ENCODE measurements at places on chromosomes 16 and 17.
A peak's percentile ranks its signal among the peaks of the same experiment; 100 is the strongest.

DNA sequence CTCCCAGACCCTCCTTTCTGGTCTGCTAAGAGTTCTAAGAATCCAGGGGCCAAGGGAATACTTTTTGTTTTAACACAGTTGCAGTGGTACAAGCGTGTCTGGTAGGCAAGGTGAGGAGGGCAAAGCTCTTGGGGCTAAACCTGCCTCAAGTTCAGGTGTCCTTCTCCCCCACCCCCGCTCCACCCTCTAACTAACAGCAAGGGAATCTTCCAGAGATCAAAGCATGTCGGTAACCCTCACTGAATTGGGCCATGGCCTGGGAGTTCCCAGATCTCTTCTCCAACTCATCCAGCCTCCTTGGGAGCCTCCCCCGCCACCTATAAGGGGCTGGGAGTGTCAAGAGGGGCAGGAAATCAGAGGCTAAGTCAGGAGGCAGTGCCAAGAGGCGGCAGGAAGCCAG lies 55.7 kb upstream of the TAC4 start:
- no peak for DNase-seq

- no peak for DNase-seq
Measured at GRCh38 chr16:26026709-26027450, 335.1 kb downstream of the HS3ST4 start.

DNA sequence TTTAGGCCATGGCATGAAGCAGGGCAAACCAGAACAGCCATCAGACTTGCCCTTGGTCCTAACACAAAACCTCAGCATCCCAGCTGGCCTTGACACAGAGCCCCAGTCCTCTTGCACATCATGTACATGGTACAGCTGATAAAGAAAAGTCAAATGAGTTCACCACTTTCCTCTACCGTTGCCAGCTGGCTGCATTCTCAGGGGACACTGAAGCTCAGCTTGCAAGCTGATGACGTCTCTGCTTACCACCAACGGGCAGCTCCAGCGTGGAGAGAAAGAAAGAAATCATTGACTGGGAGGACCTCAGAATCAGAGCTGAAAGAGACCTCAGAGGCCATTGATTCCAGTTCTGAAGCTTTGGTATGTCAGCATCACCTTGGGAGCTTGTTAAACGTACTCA lies 80.7 kb upstream of the CES5A start:
- DNase-seq, result peak; percentile 47

DNA sequence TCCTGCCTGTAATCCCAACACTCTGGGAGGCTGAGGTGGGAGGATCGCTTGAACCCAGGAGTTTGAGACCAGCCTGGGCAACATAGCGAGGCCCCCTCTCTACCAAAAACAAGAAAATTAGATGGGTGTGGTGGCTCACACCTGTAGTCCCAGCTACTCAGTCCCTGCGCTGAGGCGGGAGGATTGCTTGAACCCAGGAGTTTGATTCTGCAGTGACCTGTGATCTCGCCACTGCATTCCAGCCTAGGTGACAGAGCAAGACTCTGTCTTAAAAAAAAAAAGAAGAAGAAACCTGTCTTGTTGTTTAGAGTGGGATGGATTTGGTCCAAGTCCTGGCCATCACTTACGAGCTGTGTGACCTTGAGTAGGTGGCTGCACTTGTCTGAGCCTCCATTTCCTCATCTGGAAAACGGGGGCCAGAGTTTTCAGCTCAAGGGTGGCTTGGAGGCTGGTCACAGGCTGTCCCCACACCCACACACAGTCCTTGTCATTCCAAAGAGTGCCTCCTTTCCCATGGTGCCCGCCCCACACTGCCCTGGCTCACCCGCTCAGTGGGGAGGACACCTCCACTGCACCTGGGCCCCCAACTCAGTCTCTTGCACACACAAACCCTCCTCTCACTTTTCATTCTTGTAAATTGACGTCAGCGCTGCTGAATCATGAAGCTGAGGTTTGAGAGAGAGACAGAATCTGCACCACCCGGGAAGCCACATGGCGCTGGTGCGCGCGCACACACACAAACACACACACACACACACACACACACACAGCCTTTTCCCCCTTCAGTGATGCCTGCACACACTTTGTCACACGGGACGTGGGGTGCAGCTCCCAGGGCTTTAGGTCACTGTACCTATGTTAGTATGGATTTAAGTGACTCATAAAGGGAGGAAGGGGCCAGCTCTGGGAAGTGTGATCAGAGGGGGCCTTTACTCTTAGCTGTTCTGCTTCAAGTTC lies 4.2 kb downstream of the SOCS1 start:
- no peak for DNase-seq

DNA sequence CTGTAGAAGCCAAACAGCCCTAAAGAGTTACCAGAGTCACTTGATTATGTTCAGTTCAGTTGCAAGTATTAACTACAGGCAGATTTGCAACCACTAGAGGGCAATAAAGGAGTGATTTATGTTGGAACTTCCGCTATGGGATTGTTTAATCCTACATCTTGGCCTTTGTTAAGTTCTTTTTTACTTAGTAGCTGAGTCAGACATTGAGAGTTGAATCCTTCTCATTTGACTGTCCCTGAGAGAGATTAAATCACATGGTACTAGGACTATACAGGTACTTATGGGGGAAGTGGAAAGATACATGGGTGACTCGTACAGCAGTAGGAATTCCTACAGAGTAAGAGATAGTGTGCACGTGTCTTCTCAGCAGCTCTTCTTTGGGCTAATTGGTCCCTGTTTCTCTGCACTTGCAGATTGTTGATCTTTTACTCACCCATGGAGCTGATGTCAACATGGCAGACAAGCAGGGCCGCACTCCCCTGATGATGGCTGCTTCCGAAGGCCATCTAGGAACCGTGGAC lies 40.3 kb downstream of the CYB561 start:
- no peak for DNase-seq

GRCh38 chr16:70788668-70789594 lies 12.0 kb downstream of the VAC14 start:
- peak; percentile 77 for DNase-seq

GRCh38 chr17:34886831-34887230 lies 74.4 kb downstream of the CCT6B start:
- DNase-seq, result no peak

GRCh38 chr16:86355951-86356350 lies 154.4 kb upstream of the FOXF1 start:
- DNase-seq, result no peak

GRCh38 chr17:79916991-79917901 lies 78.0 kb upstream of the CBX4 start:
- DNase-seq, result no peak

GRCh38 chr16:20344611-20345010 lies 7.9 kb downstream of the UMOD start:
- DNase-seq, result no peak

DNA sequence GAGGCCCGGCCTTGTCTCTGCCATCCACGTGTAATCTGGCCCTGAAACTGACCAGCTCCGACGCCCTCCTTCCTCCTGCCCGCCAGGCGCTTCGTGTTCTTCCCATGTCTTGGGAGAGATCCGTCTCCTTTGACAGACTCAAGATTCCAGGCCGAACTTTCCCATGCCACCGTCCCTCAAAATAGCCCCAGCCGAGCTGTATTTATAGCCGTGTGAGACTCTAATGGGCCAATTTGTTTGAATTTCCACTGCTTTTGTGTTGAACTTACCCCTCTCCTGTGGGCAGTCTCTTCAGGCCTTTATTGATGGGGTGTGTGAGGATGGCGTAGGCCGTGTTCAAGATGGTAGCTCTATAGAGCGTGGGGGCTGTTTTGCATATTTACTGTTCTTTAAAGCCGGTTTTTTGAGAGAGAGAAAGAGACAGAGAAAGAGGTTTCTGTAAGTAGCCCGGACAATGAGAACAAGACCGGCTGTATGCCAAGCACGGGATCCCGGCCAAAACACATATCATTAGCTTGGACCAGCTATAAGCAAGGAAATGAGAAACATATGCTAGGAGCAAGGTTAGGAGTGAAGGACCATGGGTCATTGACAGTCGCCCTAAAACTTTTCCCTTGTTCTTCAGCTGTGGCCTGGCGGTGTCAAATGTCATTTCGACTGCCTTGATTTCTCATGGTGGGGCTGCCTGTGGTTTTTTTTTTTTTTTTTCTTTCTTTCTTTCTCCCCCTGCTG lies 124.5 kb upstream of the ZFHX3 start:
- DNase-seq, result peak; percentile 75

DNA sequence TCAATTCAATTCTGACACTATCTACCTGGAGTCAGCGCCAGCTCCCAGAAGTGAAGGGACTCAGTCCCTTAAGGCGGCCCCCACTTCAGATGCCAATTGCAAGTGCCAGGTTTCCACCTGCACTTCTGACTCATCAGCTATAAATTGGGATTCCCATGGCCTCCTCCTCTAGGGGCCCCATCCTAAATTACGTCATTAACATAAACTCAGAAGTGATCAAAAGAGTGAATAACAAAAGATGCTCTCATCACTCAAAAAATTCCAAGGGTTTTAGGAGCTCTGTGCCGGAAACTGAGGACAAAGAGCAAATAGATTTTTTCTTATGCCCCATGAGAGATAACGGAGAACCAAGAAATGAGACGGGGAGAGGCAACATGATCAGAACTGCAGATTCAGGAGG lies 148.6 kb upstream of the IRX6 start:
- no peak for DNase-seq

DNA sequence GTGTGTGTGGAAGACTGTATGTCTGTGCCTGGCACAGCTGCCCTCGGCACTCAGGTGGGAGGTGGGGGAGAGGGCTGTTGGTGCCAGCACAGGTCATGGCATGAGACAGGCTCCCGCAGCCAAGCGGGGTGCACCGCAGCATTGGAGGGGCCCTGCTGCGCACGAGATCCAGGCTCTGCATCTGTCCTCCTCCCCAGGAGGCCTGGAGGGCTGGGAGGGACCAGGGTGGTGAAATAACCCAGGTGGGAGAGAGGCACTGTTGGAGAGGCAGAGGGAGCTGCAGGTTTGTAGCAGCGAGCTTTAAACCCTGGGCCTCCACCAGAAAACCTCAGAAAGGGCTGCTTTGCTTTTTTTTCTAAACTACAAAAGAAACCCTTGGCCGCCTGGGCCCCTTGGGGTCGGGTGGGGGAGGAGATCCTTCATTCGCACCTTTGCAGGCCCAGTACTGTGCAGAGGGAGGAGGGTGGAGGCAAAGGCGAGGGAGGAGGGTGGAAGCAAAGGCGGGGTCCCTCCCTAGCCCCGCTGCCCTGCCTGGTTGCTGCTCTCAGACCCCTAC lies 241.7 kb downstream of the SEC14L1 start:
- no peak for DNase-seq

DNA sequence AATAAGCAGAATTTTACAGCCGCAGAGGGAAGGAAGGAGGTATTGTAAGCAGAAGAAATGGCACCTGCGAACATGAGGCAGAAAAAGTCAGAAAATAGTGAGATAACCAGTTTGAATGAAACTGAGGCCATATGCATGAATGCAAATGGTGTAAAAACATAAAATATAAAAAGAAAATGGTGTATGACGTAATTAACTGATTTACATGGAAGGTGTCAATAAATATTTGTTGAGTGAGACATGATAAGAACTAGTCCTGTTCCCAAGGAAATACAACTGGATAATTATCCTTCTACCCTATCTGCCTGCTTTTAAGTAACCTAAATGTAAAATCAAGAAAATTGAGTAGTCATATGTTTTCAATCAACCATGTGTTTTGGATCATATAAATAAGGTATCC lies 178.1 kb upstream of the TOX3 start:
- no peak for DNase-seq

- DNase-seq, result no peak
Measured at GRCh38 chr16:46812781-46813540, 18.0 kb downstream of the C16orf87 start.

DNA sequence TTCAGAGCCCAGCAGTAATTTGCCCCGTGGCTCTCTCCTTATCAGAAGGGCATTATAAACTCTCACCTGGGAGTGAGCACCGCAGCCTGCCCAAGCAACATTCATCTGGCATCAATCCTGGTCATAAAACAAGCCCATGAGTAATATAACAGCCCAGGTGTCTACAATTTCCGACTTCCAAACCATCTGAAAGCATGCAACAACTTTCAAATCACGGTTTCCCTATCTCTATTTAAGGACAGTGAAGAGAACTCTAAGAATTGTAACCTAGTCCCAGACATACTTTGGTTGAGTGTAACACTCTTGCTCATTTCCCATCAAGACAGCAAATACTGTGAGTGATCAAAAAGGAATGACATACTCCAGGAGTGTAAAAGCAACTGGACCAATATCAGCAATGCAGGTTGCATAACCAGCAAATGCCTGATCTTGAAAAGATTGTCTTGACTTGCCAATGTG lies 487.4 kb upstream of the SOX9 start:
- DNase-seq, result no peak

- no peak for DNase-seq
Measured at GRCh38 chr17:73240561-73240960, 21.1 kb downstream of the CPSF4L start.
